ENCODE measurements at places on chromosomes 7 and 10.

DNA sequence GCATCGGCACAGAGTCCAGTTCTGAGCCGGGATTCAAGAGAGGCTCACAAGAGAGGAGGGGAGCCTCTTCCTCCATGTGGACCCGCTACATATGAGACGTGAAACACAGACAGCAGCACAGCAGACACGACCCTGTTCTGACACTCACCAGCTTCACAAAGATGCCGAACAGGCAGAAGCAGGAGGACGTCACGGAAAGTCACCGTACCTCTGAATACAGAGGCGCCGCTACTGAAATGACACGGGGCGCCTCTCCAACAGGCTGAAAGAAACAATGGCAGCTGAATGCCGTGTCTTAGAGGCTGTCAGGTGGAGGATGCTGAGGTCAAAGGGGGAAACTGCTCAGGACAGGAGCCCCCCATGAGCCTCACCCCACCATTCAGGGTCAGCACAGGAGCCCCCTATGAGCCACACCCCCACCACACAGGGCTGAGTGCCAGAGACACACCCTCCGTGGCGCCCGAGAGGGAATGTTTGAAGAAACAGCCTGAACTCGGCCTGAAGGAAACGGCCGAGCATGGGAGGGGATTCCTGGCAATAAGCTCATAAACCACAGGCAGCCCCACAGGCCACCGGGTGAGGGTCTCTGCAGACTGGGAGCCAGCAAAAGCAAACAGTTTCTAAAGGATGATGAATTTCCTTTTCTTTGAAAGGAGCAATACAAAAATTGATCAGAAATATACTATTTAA lies 510.3 kb downstream of the PTPRN2 start:
- DNase-seq, result no peak

- DNase-seq, result no peak
These were observed 148.1 kb upstream of the PCBD1 start for GRCh38 chr10:71036297-71036966.

GRCh38 chr10:127935071-127935561 lies 28.2 kb downstream of the PTPRE start:
- DNase-seq, result no peak

DNA sequence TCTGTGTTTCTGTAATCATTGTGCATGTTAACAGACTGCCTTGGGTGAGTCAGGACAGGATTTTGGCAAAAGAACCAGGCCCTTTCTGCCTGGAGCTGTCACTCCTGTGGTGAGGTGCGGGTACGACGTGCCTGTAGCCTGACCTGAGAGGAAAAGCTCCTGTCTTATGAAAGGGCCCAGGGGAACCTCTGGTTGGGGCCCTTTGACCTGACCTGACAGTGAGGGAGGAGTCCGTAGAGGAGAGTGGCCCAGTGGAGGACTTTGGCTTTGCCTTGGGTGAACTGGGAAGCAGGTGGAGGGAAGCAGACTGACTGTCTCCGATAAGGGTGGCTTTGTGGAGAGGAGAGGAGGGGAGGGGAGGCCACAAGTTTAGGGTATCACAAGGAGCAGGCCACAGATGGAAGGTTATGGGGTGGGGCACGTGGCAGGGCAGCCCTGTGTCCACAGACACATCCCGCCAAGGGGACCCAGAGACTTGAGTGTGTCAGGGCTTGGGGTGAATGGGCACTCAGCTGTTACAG lies 6.9 kb downstream of the PFKP start:
- no peak for DNase-seq

- DNase-seq, result no peak
These were observed 168.3 kb downstream of the MYOF start for GRCh38 chr10:93313798-93314197.

DNA sequence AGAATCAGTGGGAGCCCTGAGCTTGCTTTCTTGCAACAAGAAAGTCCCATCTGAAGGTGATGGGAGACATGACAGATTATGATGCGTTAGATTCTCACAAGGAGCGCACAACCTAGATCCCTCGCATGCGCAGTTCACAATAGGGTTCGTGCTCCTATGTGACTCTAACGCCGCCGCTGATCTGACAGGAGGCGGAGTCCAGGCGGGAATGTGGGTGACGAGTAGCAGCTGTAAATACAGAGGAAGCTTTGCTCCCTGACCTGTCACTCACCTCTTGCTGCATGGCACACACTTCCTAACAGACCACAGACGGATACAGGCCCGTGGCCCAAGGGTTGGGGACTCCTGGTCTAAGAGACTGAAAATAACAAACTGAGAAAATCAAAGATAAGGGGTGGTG lies 1163.4 kb upstream of the AUTS2 start:
- DNase-seq, result no peak

- DNase-seq, result no peak
These were observed 12.0 kb downstream of the C10orf62 start for GRCh38 chr10:97601268-97602215.

DNA sequence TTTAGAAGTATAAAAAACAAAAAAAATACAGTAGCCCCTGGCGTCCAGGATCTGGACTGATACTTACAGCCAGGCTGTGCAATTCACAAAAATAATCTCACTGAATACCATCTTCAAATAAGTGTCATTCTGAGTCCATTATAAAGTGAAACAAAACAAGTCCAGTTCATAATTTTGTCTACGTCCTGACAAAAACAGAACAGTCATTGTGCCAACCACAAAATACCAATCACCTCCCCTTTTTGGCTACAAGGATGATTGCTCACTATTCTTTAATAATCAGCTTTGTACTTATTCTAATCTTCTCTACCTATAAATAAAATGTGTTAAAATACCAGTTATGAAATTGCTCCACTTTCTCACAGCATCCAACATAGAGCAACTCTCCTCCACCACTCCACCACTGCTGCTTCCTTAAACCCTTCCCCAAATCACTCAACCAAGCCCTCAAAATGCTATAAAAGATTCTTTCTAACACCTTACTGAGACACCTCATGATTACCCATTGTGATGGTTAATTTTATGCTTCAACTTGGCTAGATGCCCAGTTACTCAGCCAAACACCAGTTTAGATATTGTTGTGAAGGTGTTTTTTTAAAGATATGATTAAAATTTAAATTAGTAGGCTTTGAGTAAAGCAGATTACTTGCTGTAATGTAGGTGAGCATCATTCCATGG lies 479.8 kb upstream of the SEMA3A start:
- DNase-seq, result no peak
